ENCODE measurements at places on chromosomes 3 and 15. TPM values are rescaled to one million over a fixed set of nuclear protein-coding genes. Genes with fewer than 3 reads are reported as not detected.

The CLDN16 gene
- total RNA-seq, result not detected

The SAMMSON gene
- total RNA-seq, result not detected

The TRH gene
- 0.49 TPM for total RNA-seq

The CHAC1 gene
- total RNA-seq, result 16.4 TPM

The NR2F2 gene
- total RNA-seq, result 15.9 TPM

GRCh38 chr3:76855451-76855850, 184.4 kb upstream of the ROBO2 start:
- no peak overlapping the region for H3K27ac ChIP-seq
- H3K4me1 ChIP-seq, result no peaks in the 10 kb centered on the region
- no peak overlapping the region for H3K4me3 ChIP-seq
- DNase-seq, result no peak

DNA sequence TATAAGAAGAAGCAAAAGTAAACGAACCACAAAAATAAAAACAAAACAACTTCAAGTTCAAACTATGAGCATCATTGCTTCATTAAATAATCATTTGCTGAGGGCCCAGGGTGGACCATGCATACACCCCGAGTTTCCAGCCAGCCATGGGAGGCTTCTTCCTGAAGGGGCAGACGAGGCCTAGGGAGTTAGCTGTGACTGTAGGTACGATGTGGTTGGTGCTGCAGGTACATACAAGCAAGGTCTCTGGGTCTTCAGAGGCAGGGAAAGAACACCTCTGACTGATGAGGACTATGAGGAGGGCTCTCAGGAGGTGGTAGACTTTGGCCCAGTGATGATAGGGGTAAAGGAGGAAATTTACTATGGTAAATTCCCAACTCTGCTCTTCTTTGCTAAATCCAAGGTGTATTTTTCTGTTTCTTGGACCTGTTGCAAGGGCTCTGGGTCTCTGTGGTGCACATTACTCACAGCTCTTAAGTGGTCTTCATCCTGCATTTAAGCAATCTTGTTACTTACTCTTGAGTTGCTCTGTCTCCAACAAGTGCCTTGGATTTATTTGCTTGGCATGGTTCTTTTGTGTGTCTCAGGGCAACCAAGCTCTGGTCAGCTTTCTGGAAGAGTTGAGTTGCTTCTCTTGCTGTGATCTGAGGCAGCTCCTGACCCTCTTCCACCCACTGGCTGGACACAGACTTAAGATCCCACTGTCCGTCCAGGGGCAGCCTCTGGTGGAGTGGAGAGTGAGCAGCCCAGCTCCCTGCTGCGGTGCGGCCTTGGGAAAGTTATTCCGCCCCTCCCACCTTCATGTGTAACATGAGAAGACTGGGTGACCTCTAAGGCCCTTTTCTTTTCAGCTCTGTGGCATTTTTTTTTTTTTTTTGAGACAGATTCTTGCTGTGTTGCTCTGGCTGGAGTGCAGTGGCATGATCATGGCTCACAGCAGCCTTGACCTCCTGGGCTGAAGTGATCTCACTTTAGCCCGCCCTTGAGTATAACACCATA, 56.1 kb upstream of the KIF23 start:
- peaks cover 4% of the 10 kb centered on the region for H3K36me3 ChIP-seq
- DNase-seq, result no peak
- no peak overlapping the region for H3K4me3 ChIP-seq
- H3K27ac ChIP-seq, result no peak overlapping the region

DNA sequence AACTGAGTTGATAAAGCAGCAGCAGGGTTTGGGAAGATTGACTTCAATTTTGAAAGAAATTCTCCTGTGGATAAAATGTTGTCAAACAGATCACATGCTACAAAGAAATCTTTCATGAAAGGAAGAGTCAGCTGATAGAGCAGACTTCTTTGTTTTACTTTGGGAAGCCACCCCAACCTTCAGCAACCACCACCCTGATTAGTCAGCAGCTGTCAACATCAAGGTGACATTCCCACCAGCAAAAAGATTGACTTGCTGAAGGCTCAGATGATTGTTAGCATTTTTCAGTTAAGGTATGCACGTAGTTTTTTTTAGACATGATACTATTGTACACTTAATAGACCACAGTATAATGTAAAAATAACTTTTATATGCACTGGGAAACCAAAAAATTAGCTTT, 87.6 kb upstream of the ACKR4 start:
- H3K4me1 ChIP-seq, result no peaks in the 10 kb centered on the region
- no peak overlapping the region for H3K27ac ChIP-seq
- H3K27me3 ChIP-seq, result no peaks in the 10 kb centered on the region
- H3K4me3 ChIP-seq, result no peak overlapping the region

GRCh38 chr15:78822514-78822913, 11.2 kb upstream of the ADAMTS7 start:
- no peak overlapping the region for H3K27ac ChIP-seq
- DNase-seq, result no peak
- no peak overlapping the region for H3K4me3 ChIP-seq
- H3K27me3 ChIP-seq, result peaks cover 2% of the 10 kb centered on the region

GRCh38 chr3:106609666-106610301, 741.0 kb upstream of the CBLB start:
- no peaks in the 10 kb centered on the region for H3K36me3 ChIP-seq
- H3K4me3 ChIP-seq, result no peak overlapping the region
- H3K27me3 ChIP-seq, result peaks cover 3% of the 10 kb centered on the region
- peaks cover 4% of the 10 kb centered on the region for H3K4me1 ChIP-seq
- H3K27ac ChIP-seq, result no peak overlapping the region

GRCh38 chr3:136378011-136378410, 127.9 kb downstream of the PCCB start:
- no peak for DNase-seq
- H3K4me3 ChIP-seq, result no peak overlapping the region
- no peak overlapping the region for H3K27ac ChIP-seq

DNA sequence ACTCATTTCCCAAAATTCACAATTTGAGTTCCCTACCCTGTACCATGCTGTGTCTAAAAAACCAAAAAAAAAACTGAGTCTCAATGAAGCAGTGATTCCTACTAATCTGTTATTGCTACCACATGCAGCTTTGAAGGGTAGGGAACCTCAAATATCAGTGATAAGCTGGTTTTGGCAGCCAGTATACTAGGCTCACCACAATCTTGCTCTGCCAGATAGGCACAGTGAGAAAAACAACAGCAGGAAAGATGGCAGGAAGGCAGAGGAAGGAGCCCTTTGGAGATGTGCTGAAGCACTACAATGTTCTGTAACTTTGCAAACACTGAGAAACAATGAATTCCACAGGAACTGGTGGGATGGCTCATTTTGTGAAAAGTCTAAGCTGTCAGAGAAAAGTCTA, 96.9 kb upstream of the UBP1 start:
- no peak overlapping the region for H3K4me3 ChIP-seq
- H3K27ac ChIP-seq, result peak overlapping the region; percentile 83
- peaks cover 11% of the 10 kb centered on the region for H3K36me3 ChIP-seq
- peaks cover 2% of the 10 kb centered on the region for H3K27me3 ChIP-seq
- no peak for DNase-seq

- DNase-seq, result no peak
- no peaks in the 10 kb centered on the region for H3K27me3 ChIP-seq
- peaks cover 8% of the 10 kb centered on the region for H3K4me1 ChIP-seq
- no peak overlapping the region for H3K4me3 ChIP-seq
These were observed 19.8 kb downstream of the GNB5 start for GRCh38 chr15:52171386-52171785.

DNA sequence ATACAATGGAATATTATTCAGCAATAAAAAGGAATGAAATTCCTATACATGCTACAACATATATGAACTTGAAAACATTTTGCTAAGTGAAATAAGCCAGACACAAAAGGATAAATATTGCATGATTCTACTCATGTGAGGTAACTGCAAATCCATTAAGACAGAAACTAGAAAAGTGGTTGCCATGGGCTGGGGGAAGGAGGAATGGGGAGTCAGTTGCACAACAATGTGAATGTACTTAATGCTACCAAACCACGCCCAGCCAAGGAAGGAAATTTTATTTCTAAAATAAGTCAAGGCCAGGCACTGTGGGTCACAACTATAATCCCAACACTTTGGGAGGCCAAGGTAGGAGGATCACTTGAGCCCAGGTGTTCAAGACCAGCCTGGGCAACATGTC, 9.8 kb upstream of the GMPPB start:
- DNase-seq, result no peak
- no peaks in the 10 kb centered on the region for H3K4me1 ChIP-seq
- H3K27ac ChIP-seq, result no peak overlapping the region
- peaks cover 2% of the 10 kb centered on the region for H3K27me3 ChIP-seq

- H3K27me3 ChIP-seq, result peaks cover 2% of the 10 kb centered on the region
- no peak overlapping the region for H3K27ac ChIP-seq
- no peak for DNase-seq
- H3K4me1 ChIP-seq, result peaks cover 3% of the 10 kb centered on the region
- peaks cover 3% of the 10 kb centered on the region for H3K36me3 ChIP-seq
- no peak overlapping the region for H3K4me3 ChIP-seq
These were observed 204.7 kb downstream of the TBL1XR1 start for GRCh38 chr3:176992565-176992964.

DNA sequence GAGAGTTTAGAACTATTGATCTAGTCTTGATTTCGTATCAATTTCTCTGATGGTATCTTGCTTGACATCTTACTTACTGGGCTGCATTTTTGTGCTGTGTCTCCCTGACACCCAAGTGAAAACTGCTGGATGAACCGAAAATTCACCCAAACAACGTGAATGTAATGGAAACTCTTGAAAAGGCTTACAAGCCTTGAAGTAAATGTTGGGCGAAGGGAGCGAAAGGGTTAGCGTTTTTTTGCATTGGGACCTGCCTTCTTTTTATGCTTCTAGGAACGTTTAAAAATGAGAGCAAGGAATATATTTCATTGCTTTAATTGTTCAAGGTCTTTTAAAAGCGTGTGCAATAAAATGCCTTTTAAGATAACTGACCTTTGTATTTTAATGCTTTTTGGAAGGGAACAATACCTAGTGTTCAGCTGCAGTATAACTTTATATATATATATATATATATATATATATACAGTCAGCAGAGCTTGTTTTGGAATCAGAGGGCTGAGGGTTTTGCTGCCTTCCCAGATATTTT, 94.1 kb downstream of the LPP start:
- H3K4me1 ChIP-seq, result peaks cover 2% of the 10 kb centered on the region
- DNase-seq, result no peak
- H3K4me3 ChIP-seq, result no peak overlapping the region
- no peak overlapping the region for H3K27ac ChIP-seq

- no peaks in the 10 kb centered on the region for H3K4me1 ChIP-seq
- H3K27me3 ChIP-seq, result no peaks in the 10 kb centered on the region
- no peak for DNase-seq
- H3K36me3 ChIP-seq, result no peaks in the 10 kb centered on the region
- no peak overlapping the region for H3K4me3 ChIP-seq
These were observed 8.8 kb downstream of the NECTIN3 start for GRCh38 chr3:111080413-111080812.

GRCh38 chr15:101288905-101289513, 6.0 kb downstream of the SNRPA1 start:
- peaks cover 23% of the 10 kb centered on the region for H3K36me3 ChIP-seq
- H3K4me1 ChIP-seq, result peaks cover 10% of the 10 kb centered on the region
- peaks cover 3% of the 10 kb centered on the region for H3K27me3 ChIP-seq
- DNase-seq, result no peak
- H3K4me3 ChIP-seq, result peak overlapping the region; percentile 43

DNA sequence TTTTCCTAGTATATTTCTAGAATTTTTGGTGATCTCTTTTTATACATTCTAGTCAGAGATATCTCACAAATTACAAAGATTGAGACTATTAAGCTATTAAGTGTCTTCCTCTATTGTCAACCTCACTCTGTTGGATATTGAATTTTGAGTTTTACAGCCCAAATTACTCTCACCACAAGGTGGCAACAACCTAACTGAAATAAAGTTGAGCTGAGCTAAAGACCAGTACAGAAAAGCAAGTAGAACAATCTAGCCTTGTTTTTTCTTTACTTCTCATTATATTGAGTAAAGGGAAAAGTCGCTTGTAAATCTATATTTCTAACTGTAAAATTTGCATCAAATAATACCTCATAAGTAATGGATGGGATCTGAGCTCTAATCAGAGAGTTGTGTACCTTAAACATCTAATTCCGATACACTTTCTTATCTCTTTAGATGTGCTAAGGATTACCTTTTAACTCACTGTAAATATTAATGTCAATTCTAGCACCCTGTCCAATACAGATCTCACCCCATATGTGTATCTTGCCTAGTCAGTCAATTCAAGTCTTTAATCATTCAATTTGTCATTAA, 13.6 kb upstream of the COMMD2 start:
- peaks cover 1% of the 10 kb centered on the region for H3K27me3 ChIP-seq
- H3K4me3 ChIP-seq, result no peak overlapping the region
- H3K36me3 ChIP-seq, result no peaks in the 10 kb centered on the region
- no peaks in the 10 kb centered on the region for H3K4me1 ChIP-seq
- no peak overlapping the region for H3K27ac ChIP-seq
- DNase-seq, result no peak

DNA sequence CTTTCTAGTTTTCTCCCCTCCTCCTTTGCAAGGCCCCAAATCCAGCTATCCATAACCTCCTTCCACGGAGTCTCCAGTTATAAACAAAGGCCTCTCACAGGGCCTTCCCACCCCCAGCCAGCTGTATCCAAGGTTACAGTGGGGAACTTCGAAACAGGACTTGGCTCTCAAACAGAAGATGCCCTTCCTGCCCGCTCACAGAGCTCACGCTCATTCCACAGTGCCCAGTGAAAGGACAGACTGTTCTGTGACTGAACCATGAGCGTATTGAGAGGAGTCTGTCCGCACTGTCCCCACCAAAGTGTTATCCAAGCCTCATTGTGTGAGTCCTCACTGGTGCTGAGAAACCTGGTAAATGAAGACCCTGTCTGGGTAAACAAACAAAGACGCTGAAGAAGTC, 35.4 kb downstream of the ARHGAP31 start:
- no peaks in the 10 kb centered on the region for H3K27me3 ChIP-seq
- H3K4me1 ChIP-seq, result peaks cover 70% of the 10 kb centered on the region
- H3K4me3 ChIP-seq, result peak overlapping the region; percentile 52
- H3K36me3 ChIP-seq, result peaks cover 37% of the 10 kb centered on the region
- H3K27ac ChIP-seq, result peak overlapping the region; percentile 38

DNA sequence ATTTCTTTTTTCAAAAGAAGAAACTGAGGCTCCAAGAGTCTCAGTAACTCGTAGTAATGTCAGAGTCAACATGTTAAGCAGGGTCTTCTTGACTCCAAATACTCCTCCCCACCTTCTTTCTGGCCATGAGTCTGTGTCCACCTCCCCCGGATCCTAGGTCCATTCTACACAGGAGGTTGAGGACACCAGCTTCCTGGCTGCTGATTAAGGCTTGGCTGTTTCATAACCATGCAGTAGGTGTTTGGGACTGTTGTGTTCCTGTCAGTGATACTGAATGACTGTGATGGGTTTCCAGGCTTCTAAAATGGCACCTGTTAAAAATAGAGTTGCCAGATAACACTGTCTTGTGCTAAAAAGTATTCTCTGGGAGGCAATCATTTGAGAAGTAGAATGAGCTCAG, 130.8 kb upstream of the IL12A start:
- H3K36me3 ChIP-seq, result peaks cover 16% of the 10 kb centered on the region
- H3K27ac ChIP-seq, result peak overlapping the region; percentile 87

DNA sequence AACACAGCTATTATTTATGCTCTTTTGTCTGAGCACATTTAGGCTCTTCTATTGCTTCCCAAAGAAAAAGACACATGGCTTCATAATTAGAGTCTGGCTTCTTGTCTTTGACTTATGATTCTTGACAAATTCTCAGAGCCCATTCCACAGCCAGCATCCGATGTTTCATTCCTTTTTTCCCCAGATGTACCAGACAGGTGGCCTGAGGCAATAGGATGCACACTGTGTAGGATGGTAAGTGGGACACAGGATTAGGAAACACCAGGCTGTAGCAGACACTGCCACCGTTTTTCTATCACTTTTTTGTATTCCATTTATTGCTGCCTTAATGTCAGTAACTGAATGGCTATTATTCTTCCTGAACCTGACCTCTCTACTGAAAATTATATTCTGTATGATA, 188.9 kb upstream of the CDIN1 start:
- H3K4me3 ChIP-seq, result no peak overlapping the region
- no peak for DNase-seq
